ENCODE measurements at places on chromosomes 6 and 20.

- no peak for DNase-seq
Observed at GRCh38 chr6:1864496-1864895, 254.8 kb downstream of the FOXC1 start.

DNA sequence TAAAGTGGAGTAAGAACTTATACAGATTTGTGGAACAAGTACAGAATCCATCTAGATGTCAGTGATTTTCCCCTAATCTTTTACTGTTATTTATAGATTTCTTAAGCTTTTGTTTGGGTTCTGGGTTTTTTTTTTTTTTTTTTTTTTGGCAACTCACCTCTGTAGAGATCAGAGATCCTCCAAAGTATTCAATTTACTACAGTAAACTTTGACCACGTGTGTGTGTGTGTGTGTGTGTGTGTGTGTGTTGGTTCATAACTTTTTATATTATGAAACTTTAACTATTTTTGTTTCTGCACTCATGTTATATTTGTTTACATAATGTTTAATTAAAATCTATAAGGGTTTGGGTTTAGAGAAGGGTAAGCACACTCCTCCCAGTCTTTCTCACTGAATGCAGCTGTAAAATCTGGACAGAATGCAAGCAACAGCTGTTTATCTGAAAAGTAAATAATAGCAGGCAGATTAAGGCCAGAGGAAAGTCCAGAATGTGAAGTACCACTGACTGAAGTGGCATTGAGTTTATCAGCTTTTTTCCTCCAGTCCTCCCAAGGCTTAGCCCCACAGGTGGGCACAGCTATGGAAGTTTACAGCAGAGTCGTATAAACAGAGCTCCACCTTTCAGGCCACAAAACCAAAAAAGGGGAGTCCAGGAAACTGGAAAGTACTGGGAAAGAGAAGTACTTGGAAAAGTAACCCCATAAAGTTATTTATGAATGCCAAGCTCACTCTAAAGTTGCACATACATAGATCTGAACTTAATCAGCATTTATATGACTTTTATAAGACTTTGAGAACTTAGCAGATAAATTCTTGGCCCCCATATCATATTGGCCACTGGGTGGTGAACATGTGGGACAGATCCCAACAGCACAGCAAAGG is 43.0 kb upstream of the CD2AP start:
- no peak for DNase-seq

DNA sequence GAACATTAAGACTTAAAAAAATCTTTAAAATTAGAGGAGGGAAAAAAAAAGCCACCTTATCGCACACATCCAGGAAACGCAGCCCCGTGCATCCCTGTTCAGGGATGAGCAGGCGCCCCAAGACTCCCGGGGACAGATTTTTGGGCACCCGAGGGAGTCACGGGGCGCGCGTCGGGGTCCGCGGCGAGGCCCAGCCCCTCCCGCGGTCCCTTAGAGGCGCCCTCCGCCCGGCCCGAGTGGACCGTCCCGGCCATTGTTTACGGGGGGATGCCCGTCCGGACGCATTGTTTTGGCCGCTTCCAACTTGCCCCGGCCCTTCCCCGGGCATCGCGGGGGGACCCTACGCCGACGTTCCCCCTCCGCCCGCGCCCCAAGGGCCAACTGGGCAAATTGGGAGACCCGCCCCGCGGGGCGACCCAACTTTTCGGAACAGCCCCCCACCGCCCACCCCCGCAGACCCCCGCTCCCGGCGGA is 610 bp downstream of the ZNF217 start:
- no peak for DNase-seq

GRCh38 chr20:37416100-37416847 is 70.3 kb downstream of the SRC start:
- no peak for DNase-seq

DNA sequence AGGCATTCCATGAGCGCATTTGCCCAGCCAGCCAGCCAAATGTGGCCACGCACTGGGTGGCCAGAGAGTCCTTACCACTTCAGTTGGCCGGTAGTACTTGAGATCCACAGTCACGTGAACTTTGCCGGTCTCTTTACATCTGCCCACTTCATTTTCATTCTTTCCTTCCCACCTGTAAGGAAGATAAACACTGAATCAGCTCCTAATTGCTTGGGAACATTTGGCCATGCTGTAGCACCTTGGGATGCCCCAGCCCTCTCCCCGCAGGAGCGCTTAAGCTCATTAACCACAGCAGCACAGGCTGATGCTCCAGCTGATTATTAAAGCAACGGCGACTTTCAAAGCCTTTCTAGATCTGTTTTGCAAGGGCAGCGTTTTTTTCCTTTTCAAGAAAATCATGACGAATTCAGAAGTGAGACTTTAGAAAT is 116.6 kb downstream of the FOXC1 start:
- DNase-seq, result no peak

GRCh38 chr6:109498936-109499335 is 15.9 kb upstream of the ZBTB24 start:
- no peak for DNase-seq

- no peak for DNase-seq
Observed at GRCh38 chr20:18289306-18289705, 979 bp downstream of the ZNF133 start.

- no peak for DNase-seq
Observed at GRCh38 chr6:144017166-144018094, 9.4 kb upstream of the PLAGL1 start.

DNA sequence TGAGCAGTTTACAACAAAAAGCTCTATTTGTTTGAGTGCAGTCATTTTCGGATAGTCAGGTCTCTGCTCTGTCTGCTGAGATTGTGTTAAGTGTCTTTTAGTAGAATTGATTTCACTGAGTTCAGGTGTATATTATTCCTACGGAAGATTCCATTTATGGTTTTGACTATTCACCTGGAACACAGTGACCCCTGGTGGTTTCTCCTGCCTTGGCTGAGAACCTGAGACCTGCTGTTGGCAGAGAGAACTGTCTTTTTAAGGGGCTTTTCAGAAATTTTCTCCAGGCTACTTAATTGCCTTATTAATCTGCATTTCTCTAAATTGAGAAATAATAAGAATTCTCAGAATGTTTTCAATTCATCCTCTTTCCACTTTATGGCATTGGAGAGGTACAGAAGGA is 508.0 kb downstream of the TBC1D32 start:
- no peak for DNase-seq

GRCh38 chr20:39829256-39829655 is 859.8 kb downstream of the MAFB start:
- no peak for DNase-seq

- no peak for DNase-seq
Observed at GRCh38 chr6:13484138-13484708, 3.2 kb downstream of the GFOD1 start.

DNA sequence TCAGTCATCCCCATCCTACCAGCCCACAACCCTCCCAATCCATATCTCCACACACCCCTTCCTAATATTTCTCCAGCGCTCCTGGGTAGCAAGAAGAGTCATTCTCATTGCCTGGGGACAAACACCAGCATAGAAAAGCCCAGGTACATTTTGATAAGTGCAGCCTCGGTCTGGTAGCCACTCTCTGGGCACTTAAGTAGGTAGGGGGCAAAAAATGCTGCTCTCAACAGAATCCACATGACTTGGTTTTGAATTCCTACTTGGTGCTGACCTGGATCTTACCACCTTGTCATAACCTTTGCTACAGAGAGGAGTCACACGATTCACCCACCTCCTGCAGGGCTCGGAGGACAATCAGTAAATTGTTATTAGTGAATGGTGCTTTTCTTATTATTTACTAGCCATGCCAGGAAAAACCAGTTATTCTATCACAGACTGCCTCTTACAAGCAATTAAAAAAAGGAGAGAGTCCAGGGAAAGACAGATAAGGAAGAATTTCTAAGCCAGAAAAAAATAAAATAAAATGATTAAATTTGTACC is 249.1 kb downstream of the LY86 start:
- no peak for DNase-seq

- DNase-seq, result no peak
Observed at GRCh38 chr20:40941133-40941610, 87.5 kb upstream of the TOP1 start.

DNA sequence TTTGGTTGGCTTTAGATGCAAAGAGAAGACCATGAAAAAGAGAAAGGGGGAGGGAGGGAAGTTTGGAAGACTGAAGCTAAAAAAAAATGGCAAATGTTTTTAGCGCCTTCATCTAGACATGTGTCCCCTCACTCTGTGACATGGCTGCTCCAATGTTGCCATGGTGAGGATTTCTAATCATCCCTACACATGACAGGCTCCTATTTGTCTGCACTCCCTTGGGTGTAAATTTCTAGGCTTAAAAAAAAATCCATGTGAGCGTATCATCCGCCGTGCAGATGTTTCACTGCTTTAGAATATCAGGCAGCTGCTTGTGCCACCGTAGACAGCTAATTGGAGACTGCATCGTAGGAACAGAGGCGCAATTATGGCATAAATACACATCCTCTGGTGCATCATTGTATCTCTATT is 761.1 kb upstream of the MMS22L start:
- no peak for DNase-seq

- DNase-seq, result no peak
Observed at GRCh38 chr20:58995461-58996225, 11.4 kb downstream of the CTSZ start.

DNA sequence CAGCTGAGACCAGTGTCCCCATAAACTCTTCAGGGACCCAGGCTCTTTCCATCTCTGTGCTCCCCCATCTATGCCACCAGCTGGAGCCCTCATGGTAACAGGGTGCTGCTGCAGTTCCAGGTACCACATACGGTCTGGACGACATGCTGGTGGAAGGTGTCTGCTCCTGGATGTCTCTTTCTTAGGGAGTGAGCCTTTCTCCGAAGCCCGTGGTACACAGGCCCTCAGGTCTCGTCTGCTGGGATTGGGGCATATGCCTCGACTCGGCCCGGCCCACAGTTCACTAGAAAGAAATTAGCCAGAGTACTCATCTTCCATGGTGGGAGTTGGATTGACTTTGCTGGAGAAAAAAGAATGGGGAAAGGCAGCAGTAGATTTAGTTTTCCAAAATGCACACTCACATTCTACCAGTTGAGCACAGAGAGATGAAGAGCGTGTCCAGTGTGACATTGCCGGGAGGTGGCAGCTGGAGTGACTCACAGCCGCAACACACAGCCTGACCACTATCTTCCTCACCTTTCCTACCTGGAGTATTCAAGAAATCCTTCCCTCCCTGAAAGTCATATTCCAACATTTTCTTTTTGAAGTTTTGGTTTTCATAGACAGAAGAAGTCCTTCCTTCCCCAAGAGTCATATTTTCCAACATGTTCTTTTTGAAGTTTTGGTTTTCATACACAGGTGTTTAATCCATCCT is 18.6 kb upstream of the SPO11 start:
- no peak for DNase-seq

DNA sequence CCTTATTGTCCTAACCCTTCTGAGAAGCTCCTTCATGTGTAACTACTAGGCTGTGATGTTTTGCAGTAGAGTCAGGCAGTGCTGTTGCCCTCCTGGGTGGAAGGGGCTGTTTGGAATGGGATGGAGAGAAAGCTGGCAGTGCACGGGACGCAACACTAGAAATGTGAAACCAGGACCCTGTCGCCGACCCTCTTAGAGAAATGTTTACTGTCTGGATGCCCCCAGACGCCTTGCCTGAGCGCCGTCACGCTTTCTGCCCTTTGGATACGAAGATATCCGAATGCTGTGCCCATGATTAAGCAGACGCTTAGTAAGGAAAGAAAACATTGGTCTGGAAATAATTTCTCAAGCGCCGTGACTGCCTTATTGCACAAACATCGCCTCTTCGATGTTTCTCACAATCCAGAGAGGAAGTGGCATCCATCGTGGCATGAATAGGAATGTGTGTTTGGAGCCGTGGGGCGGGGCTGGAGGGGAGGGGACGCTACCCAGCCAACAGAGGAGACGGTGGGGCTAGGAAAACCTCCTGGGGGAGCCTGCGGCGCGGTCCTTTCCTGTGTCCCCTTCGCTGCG is 661 bp upstream of the PPP1R14C start:
- no peak for DNase-seq

DNA sequence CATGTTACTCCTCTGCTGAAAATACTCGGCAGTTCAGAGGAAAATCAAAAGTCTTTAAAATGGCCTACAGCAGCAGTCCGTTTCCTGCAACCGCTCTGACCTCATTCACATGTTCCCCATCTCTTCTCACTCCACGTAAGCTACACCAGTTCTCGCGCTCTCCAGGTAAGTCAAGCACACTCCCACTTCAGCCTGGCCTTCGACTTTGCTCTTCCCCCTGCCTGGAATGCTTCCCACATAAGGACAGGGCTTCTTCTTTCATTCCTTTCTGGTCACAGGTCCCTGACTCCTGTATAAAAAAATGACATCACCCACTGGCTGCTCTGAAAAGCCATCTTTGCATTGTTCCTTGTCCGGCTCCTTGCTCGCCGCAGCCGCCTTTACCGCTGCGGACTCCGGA is 42.7 kb downstream of the MGME1 start:
- no peak for DNase-seq

DNA sequence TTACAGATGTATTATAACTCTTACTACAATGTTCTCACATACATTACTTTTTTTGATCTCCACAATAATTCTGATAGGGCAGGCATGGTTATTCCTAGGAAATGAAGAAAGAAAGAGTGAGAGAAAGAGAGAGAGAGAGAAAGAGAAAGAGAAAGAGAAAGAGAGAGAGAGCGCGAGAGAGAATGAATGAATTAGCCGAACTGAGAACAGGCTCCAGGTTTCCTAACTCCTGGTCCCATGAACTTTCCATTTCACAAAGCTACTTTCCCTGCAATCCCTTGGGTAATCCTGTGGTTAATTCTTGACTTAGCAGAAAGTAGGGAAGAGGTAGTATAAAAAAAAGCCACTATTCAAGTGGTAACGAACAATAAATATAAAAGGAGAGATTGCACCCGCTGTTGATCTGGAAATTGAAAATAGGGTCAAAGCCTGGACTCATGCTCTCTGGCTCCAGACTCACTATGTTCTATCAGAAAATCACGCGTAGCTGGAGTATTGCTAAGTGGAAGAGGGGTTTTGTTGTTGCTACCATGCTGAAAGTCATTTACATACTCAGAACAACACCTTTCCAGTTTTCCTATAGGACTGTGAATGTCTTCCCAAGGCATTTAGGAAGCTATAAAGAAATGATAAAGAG is 131.2 kb downstream of the CCDC170 start:
- DNase-seq, result no peak

- no peak for DNase-seq
Observed at GRCh38 chr6:130500693-130501092, 134.9 kb downstream of the TMEM200A start.

- no peak for DNase-seq
Observed at GRCh38 chr6:166008441-166009369, 158.9 kb downstream of the TBXT start.

- no peak for DNase-seq
Observed at GRCh38 chr20:328027-328974, 2.9 kb downstream of the SOX12 start.

DNA sequence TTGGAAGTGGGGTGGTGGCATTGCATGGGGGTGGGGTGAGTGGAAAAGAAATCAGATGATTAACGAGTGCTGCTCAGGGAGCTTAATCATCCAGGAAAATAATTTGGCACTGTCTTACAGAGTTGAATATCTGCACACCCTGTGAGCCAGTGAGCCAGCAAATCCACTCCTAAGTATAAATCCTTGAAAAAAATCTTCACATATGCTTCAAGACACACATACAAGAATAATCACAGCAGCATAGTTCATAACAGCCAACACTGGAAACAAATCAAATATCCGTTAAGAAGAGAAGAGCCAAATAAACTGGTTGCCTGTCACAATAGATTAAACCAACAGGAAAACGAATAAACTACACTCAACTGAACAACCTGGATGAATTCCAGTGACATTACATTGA is 62.8 kb downstream of the SAMD3 start:
- DNase-seq, result no peak
